ENCODE measurements at places on chromosomes 2 and 18. TPM values are rescaled to one million over a fixed set of nuclear protein-coding genes. Genes with fewer than 3 reads are reported as not detected.

The FAM110C gene
- not detected for polyA plus RNA-seq

DNA sequence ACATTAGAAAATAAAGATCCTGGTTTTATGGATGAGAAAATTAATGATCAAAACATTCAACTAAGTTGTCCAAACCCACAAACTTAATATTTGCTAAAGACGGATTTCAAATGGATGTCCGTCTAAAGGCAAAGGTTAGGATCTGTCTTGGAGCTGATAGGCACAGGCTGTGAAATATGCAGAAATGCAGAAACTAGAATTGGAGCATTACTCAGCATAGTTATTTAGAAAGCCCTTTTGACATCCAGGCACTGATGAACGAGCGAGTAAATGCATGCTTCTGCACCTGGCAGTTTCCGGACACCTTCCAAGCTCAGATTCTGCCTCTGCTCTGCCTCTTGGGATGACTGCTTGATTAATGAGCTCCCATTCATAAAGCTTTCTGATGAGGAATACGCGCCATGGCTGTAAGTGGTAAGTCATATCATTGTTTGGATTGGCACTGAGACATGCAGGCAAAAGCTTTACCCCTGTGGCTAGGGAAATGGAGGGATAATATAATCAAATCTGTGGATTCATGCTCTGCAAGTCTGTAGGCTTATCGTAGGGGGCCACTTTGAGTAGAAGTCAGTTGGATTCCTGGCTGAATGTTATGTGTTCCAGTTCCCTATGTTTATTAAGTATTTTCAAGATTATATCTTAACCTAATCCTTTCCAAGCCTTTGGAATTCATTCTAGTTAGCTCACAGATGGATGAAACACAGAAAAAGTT lies 2176.3 kb upstream of the CELF4 start:
- DNase-seq: no peak

DNA sequence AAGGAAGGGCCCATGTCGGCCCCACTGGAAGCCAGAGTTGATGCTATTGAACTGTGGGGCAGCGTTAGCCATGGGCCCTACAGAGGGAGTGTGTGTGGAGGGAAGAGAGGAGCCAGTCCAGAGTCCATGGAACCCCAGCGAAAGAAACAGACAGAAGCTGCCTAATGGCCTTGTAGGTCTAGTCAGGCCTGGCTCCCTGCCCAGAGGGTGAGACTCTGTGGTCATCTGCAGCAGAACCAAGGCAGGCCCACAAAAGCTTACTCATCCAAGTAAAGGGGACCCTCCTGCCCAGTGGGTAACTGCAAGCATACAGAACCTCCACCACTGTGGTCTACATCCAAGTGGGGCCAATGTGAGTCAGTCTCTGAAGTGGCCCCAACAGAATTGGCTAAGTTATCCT lies 439.8 kb downstream of the TGIF1 start:
- no peak for DNase-seq

DNA sequence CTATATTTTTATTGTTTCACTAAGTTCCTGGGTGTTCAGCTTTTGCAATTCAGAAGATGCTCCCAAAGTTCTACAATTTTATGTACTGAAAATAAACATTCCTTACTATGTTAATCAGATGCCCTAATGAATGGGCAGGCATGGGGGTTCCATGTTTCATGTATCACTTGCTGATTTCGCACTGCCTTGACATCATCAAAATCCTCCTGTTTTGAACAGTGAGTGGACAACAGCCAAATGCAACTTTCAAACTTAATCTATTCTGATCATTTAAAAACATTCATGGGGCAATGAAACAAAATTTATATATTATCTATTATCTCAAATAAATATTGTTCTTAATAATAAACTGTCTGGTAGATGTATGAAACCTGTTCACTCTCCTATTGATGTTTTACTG lies 43.2 kb downstream of the ZEB2 start:
- DNase-seq: no peak

DNA sequence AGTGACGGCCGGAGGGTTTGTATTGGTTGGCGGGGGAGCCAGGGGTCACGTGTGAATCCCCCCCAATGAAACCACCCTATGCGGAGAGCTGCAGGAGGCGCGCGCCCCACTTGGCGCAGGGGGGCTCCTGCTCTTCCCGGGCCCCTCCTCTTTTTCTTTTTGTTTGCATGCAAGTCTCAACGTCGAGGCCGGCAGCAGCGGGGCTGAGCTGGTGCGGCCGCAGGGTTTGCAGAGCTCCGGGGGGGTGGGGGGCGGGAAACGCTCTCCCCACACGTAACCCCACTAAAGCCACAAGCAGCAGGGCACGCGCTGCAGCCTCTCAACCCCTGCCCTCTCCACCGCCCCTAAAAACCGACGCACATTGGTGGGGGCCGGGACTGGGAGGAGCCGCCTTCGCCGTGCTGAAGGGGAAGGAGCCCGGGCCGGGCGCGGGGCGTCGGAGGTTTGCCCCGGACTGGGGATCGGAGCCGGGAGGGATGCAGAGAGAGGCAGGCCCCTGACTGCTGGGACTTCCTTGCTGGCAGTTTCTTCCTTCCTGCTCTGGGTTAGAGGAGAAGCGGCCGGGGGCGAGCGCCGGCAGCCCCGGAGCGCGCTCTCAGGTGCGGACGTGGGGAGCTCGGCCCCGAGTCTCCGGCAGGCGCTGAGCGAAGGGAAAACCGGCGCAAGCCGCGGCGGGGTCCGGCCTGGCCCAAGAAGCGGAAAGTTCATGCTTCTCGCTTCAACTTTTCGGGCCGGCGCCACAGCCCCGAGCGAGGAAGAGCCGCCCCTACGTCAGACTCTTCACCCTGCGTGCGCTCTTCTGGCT lies 864 bp downstream of the LBH start:
- DNase-seq: peak; percentile 66

The DYTN gene
- not detected for polyA plus RNA-seq

The C2orf15 gene
- 0.27 TPM for polyA plus RNA-seq

DNA sequence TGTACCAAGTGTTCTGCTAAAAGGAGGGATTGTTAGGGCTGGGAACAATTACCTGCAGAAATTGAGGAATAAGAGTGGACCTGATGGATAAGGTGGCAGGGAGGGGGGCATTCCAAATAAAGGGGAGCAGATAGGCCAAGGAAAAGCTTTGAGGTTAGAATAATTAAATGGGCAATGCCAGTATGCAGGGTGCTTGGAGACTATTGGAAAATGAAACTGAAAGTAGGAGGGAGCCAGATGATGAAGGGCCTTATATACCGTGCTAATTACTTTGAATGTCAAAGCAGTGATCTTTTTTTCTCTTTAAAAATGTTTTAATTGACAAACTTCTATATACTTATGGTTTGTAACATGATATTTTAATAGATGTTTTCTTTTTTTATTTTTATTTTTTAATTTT lies 42.9 kb downstream of the MMADHC start:
- no peak for DNase-seq

The FANCL gene
- 30.3 TPM for polyA plus RNA-seq

DNA sequence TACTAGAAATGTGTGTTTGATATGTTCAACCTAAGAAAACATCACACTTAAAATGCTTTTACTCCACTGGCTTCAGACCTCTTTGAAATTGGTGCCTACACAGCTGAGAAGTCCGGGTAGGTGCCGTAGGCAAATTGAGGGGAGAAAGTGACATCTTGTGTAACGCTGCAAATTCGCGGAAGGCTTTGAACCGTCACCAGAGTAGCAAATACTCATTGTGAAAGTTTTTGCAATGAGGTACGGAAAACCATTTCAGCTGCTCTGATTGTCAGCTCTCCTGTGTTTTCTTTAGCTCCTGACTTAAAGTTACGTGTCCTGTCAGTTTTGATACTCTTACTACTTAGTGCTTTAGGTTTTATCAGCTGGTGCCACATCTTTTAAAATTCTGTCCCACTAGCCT lies 224.5 kb downstream of the FAM210A start:
- peak; percentile 12 for DNase-seq

The WDR54 gene
- 9.1 TPM for polyA plus RNA-seq

The NYAP2 gene
- 0.61 TPM for polyA plus RNA-seq

DNA sequence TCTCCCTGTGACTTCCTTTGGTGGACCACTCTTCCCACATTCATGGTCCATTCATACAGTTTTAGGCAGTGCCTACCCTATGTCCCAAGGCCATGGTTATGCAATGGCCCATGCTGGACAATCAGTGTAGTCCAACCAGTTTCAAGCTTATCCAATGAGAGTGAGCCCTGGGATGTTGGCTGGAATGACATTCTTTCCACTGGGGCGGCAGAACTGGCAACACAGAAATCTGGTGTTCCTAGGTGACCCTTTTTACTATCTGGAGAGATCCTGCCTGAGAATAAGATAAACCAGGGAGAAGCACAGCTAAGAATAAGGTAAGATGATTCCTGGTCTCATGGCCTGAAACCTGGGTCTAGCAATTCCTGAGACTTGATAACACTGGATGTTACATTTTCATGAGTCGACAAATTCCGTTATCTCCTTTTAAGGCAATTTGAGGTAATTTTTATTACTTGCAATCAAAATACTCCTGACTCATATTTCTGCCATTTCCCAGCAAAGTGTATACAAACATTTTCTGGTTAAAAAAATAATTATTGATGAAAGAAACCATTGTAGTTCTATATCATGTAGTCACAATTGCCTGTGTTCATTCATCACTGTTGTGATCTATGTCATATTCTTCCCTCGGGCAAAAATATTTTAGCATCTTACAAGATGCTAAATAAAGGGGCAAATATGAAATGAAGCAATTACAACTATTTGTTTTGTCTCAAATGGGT lies 271.5 kb upstream of the LYPD1 start:
- DNase-seq: no peak

DNA sequence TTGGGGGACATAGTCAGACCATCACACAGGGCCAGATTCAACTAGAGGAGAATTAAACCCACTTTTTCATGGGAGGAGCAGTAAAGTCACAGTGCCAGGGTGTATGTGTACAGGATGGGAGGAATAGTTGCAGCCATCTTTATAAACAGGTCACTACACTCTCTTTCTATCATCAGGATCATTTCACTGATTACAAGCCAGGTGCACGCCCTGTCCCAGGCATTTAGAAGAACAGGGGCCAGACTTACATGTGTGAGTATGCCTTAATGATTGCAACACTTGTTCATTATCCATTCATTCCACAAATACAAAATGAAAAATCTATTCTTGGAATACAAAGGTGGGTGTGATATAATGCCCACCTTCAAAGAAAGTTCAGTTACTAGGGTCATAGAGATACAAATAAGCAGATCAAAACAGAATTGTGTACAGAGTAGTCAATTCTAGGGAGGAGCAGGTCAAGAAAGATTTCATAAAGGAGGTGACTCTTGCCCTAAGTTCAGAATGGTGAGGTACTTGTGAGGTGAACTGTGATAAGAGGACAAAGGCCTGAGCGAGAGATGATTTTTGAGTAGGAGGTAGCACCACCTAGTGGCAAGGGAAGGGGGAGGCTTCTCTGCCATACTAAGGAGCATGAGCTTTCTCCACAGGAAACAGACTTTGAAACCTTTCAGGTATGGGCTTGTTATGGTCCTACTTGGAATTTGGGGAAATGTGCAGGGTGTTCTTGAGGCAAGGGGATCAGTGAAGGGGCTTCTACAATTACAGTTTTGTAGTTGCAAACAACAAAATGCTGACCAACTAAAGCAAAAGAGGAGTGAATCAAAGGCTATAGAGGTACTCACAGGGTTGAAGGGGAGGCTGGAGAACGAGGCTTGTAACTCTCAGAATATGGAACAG lies 156.3 kb downstream of the SUCLG1 start:
- peak; percentile 35 for DNase-seq

DNA sequence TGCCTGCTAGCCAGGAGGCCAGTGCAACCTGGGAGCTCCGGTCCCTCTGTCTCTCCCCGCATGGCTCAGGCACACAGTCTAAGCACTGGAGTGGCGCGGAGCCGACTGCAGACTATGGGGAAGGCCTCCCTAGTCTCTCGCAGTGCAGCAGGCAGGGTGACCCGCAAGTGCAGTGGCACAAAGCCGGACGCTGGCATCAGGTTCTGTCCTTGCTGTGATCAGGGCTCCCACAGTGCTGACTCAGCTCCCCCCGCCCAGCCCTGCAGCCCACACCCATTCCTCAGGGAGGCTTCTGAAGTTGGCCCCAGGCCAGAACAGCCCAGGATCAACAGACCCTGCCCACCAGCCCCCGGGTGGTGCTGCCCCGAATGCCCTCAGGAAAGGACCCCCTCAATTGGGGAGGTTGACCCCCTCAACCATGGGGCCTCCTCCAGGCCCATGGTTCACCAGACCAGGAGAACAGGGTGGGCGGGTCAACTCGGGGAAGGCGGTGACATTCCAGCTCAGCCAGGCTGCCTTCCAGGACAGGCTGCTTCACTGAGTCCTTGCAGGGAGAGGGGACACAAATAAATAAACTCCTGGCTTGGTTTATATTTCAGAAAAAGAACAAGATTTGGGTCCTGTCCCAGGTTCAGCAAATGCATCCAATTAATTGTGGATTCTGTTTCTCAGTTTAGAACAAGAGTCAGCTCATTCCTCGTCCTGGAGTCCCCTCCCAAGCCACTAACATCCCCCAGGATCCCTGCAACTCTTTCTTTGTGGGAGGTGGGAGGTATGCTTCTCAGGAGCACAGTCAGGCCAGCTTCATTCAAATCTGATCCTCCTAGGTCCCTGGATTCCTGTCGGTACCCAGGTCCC lies 12.2 kb downstream of the BIN1 start:
- DNase-seq: peak; percentile 83

DNA sequence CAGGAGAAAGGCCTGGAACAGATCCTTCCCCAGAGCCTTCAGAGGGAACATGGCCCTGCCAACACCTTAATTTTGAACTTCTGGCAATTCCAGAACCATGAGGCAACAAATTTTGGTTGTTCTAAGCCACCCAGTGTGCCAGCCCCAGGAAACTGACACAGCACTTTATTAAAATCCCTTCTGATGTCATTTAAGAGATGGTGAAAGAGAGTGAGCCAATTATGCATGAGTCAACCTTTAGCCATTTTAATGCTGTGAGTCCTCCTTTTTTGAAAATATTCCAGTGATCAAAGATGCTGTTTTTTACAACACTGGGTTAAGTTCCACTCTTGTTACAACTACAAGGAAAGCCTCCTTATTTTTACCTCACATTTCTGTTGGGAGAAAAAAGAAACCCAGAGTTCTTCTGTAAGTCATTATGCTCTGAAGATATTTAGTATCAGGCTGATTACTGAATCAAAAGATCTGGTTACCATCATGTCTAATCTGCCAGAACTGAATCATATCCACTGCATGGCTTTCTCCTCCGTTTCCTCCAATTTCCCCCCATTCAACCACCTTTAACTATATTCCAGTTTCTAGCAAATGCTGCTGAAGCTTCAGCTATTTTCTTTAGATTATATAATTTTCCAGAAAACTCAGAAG lies 235.4 kb downstream of the TXNL1 start:
- DNase-seq: no peak

Data from muscle of arm (tissue), 14 donors.